ENCODE measurements at places on chromosomes 13 and 19.

DNA sequence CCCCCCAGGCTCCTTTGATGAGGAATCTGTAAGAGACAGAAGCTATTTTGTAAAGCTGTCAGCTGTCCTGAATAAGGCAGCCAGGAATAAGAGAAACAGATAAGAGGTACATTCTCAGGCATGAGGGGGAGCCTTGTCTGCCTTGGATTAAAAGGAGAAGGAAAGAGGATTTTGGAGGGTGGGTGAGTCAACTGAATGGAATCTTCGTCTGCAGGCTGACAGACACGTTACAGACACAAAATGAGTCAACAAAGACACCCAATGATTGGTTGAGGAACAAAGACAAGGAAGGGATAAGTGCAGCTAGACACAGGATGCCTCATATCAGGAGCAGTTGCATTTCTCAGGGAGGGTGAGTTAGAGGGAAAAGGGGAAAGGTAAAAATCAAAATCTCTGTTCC lies 162.5 kb downstream of the OLFM4 start:
- no peak for DNase-seq

DNA sequence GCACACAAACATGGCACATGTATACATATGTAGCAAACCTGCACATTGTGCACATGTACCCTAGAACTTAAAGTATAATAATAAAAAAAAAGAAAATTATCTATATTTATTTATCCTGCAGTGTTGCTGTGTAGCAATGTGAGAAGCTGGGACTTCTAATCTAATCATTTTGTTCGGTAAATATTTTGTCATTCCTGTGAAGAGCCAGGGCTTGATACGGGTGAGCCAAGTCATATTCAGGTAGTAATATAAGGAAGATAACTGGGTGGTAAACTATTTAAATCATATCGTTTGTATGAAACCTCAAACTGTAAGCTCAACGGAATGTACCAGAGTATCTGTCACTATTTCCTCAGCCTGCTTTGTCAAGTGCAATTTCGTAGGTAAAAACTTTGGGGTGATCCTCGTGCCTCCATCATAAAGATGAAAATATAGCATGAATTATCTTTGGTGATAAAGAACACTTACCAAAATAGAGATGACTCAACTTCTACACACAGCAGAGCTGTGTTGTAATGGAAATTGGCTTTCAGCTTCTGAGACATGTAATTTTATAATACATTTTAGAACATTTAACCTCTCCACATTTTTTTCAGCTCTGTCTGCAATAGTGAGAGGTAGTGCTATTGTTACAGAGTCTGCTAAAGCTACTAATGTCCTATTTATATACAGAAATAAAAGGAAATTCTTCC lies 92.9 kb downstream of the PCDH9 start:
- no peak for DNase-seq

DNA sequence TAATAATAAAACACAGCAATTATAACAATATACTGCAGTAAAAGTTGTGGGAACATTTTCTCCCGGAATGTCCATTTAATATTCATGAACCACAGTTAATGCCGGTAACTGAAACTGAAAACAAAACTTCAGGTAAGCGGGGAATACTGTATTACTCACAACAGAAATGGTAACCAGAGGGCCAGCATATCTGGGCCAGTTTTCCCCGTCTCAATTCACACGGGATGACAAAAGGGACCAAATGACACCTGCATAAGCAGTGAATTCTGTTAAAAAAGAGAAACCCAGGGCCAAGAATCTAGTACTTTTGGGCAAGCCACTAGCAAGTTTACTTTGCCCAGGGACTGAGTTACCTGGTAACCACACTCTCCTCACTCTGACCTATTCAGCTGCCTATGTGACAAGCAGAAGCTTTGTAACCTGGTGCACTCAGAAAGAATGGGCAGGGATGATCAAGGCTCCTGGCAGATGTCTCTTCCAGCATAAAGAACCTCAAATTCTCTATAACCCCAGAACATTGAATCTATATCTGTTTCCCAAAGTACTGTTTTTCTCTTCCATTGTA lies 1171.2 kb downstream of the DIAPH3 start:
- no peak for DNase-seq

DNA sequence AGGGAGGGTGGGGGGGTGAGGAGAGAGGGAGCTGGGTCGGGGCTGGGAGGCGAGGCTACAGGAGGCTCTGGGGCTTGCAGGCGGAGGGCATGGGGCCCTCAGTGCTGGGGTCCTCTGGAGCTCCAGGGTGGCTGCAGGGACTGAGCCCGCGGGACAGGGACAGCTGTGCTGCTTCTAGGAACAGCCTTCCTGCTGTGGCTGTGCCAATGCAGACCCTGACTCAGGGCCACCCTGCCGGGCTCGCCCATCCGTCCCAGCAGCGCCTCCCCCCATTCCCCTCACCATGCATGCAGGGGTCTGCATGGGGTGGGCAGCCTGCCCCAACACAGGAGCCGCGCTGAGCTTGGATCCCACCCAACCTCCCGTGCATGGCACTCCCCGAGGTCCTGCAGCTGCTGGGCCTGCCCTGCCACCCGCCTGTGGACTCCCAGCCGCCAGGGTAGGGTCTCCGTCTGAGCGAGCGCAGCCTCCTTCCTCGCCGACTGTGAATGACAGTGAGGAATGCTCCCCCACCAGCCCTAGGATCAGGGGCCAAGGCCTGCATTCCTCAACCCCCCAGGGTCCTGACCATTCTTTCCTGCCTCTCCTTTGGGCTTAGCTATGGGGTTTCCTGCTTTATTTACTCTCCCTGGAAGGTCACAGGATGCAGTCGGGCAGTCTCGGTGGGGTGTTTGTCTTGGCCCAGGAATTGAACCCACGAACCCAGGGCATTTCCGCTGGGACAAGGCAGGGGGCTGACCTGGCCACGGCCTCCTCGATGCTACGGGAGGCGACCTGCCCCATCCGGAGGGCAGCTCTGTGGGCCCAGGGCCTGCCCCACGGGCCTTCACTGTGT lies 23.4 kb downstream of the CEBPG start:
- no peak for DNase-seq

- DNase-seq, result no peak
Observed at GRCh38 chr19:46480415-46480814, 9.1 kb upstream of the PNMA8A start.

All from activated T-cell treated with anti-CD3 and anti-CD28 coated beads, Interleukin-2, amount 50 U/mL, for 48 hours (primary cell).